ENCODE measurements at places on chromosomes 6 and 20. TPM values are rescaled to one million over a fixed set of nuclear protein-coding genes. Genes with fewer than 3 reads are reported as not detected.

DNA sequence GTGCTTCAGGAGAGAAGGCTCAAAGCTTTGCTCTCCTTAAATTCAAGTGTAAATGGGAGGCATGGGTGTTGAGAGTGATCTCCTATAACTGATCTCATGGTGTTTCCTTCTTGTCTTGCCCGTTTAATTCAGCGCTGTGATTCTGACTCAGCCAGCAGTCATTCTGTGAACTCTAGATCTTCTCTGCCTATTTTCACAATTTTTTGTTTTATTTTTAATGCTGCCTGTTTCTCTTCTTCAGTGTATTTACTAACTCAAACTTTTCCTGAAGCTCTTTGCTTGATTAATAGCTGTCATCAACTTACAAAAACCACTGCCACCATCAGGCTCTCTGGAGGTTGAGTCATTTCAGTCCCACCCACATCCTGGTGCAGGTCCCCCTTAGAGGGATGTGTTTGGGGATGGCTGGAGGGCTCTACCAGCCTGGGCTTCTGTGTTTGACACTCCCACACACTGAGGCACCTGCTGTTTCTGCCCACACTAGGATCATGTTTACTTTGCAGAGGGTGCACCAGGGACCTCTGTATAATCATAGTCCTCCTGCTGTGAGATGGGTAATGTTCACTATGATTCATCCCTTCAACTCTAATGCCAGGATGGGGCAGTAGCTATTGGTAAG is 94.0 kb downstream of the SHLD1 start:
- DNase-seq, result no peak

DNA sequence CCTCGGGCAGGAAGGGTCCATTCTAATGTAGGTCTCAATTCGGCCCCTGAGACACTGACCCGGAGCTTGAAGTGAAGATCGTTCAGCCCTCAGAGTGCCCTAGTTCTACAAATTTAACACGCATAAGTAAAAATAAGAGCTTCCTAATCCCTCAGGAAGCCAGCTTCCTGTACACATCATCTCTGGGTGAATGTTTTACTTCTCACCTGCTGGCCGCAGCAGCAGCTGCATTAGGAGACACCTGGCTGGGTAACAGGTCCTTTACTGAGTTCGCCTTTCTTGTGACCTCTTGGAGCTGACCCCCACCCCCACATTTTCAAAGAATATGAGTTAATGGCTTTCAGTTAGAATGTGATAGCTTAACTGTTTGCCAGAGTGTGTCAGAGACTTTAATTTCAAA is 165.0 kb downstream of the SMOC2 start:
- DNase-seq, result no peak

CYP21A2 gene
- polyA plus RNA-seq, result 1.0 TPM

GRCh38 chr20:50804437-50805348 is 9.8 kb downstream of the BCAS4 start:
- no peak for DNase-seq

TRIM40 gene
- 0.11 TPM for polyA plus RNA-seq

RBCK1 gene
- polyA plus RNA-seq, result 81.2 TPM

DNA sequence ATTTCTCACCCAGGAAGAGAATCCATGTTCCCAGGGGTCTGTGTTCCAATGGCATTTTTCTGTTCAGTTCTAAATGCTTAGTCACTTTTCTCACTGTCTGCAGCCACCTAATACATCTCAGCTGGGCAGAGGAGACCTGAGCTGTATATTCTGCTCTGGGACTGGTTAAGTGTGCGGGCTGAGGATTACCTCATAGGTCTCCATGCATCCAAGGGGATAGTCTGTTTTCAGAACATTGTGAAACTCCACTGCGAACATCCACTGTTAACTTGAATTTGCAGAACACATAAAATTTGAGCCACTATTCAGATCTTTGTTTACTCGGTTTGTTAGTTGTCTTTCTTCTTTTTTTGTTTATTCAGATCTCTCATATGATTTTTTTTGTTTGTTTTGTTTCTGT is 947.1 kb downstream of the TFAP2A start:
- no peak for DNase-seq

DNA sequence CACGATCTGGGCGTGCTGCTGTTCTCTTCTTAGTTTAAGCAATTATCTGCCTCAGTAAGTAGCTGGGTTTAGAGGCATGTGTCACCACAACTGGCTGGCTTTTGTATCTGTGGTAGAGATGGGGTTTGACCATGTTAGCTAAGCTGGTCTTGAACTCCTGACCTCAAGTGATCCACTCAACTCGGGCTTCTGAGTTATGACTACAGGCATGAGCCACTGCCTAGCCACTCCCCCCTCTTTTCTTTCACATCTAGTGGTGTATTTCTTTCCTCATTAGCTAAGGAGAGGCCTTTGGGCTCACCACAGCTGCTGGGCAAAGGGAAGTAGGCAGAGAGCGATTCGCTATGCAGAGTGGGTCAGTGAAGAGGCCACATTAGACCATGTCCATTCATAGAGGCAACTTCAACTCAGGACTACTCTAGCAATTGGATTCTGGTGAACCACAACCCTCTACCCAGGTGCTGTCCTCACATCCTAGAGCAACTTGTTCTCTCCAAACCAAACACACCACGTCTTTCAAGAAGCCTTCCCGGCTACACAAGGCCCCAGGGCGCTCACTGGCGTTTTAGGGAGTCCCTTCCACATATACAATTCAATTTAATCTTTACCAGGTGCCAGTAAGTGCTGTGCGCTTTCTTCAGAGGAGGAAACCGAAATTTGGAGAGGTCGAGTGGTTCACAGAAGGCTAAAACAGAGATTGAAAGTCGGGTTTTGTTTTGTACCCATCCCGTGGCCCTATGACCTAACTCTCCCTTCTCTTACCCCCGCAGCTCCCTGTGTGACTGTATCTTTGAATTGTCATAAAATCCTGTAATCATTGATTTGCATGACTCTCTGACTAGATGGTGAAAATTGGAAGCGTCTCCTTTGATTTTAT is 26.5 kb upstream of the GFOD1 start:
- no peak for DNase-seq

SLC16A10 gene
- 30.3 TPM for polyA plus RNA-seq

GRCh38 chr6:155158030-155158843 is 105.6 kb upstream of the CLDN20 start:
- DNase-seq, result no peak

TRIM31 gene
- not detected for polyA plus RNA-seq

DNA sequence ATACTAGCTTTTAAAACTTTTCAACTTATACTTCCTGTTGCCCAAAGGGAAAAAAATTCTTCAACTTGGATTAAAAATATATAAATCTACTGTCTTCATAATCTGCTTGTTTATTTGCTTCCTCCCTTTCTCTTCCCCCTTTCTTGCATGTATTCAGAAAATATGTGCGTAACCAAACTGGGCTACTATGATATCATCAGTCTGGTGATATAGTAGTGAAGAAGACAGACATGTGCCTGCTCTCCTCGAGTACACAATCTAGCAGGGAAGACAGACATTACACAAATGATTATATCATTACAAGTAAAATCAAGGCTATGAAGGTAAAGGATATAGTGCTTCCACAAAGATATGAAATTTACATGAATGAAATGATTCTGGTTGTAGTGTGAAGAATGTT is 31.0 kb downstream of the IBTK start:
- no peak for DNase-seq

DNA sequence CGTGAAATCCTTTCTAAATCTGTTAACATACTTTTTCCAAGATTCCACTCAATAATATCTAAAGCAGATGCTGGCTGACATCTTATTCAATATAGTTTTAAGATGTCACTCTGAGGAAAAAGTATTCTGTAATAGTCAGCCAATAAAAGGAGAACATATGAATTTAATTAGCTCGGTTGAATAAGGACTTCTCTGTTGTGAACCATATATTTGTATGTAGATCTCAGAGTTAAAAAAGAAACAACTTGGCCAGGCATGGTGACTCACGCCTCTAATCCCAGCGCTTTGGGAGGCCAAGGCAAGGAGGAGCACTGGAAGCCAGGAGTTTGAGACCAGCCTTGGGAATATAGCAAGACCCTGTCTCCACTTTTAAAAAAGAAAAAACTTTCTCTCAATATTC is 7.4 kb upstream of the CD24 start:
- no peak for DNase-seq

DNA sequence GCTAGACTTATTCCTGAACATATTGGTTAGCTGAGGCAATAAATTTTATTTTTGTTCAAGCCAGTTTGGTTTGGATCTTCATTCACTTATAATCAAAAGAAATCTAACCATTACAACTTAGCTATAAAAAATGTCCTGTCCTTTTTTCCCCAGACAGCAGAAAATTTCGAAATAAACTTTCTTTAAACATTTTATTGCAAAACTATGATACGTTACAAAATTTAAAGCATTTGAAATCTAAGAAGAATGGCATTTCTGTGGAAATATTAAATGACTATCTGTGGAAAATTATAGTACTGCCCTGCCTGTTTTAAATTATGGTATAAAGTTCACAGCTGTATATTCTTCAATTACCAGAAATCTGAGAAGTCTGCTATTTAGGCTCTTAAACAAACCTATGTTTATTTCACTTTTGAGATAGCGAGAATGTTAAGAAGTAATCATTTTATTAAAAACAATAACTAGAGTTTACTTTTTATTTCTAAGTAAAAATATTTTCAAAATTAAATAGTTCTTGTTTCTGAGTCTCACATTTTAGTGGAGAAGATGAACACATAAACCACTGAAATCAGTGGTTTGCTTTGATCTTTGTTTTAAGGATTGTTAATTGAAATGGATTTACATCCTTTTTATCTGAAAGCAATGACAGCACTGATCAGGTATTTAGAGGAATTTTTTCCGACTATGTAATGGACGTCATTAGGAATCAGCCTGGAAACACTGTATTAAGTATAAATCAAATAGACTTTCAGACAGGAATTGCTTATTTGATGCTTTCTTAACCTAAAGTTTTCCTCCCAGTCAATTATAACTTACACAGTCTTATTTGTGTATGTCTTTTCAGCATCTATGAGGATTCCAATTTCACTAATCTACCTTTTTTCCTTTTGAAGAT is 553.7 kb downstream of the COL12A1 start:
- no peak for DNase-seq

SLPI gene
- not detected for polyA plus RNA-seq

DNA sequence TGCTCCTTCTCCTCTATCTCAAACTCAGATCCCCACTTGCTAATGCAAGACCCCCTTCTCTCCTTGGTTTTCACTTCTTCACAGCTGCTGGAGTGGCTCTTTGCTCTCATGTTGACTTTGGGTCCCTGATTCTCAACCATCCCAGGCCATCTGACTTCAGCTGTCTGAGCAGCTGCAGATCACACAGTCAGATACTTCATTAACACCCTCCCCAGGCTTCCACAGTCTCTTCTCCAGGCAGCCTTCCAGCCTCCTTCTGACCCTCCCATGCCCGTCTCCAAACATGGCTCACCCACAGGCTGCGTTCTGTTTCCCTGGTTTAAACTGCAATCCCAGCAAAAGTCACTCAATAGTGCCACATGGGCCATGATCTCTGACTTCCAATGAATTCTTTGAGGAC is 65.4 kb downstream of the HIVEP2 start:
- no peak for DNase-seq

KIFC1 gene
- polyA plus RNA-seq, result 50.3 TPM

GRCh38 chr6:39388606-39389483 is 66.3 kb upstream of the KCNK16 start:
- DNase-seq, result no peak

DNA sequence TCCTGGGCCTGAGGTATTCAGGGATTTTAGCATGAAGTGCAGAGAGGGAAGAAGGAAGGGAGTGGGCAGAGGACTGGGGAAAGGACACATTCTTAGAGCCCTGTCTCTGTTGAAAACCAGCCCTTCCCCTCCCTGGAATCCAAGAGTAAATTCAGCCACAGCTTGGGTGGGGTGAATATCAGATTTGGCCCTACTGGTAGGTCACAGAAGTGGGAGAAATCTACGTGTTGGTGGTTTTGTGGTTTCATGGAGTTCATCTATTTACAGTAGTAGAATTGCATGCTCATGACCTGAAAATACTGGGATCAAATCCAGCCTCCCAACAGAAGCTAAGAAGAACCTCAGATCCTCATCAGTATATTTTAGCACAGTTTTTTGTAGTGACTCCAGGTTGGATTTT is 404.4 kb downstream of the BMP2 start:
- no peak for DNase-seq

GRCh38 chr6:128412680-128413079 is 107.7 kb downstream of the PTPRK start:
- no peak for DNase-seq

ANKRD66 gene
- polyA plus RNA-seq, result not detected

DNA sequence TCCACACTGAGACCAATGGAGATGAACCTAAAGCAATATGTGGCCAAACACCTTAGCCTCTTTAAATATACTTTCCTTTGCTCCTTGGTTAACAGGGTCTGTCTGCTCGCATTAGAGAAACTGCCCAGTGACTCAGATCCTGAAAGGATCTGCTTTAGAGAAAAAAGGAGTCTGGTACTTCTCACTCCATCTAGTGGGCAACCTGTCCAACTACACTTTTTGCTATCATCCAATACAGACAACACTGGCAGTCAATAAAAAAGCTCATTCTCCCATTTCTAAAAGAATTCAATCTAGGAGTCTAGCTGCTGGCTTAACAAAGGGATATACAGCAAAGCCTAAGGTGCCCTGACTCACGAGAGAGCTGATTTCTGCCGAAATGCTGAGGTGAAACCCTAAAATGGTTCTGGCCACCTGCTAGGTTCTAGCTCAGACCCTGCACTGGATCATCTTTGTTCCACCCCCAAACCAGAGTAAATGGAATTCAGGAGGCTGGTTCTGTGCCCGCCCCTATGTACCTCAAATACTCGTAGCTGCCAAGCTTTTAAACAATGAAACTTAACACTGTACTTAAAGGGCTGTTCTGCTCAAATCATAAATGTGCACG is 11.5 kb downstream of the GNL1 start:
- peak; percentile 9 for DNase-seq

DNA sequence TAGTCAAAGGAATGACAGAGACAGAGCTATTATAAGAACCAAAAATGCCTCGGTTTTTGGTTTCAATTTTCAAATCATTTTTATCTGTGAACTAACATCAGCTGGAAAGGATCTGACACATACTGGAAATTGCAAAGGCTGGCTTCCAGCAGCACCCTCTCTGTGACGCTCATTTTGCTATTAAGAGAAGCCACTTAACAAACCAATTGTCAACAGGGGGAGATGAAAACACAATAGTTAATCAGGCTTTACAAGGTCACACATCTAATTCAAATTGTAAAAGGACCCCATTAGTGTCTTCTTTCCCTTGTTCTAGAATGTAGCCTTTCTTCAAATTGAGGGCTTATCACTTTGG is 160.5 kb downstream of the TFAP2B start:
- DNase-seq, result no peak
